ENCODE measurements at places on chromosomes 11 and 22.

- DNase-seq, result no peak
Measured at GRCh38 chr11:112613051-112613972, 347.9 kb upstream of the NCAM1 start.

- DNase-seq, result no peak
Measured at GRCh38 chr22:46998331-46998730, 235.9 kb downstream of the TBC1D22A start.

GRCh38 chr22:37313376-37314314 is 31.3 kb downstream of the CYTH4 start:
- DNase-seq, result no peak

DNA sequence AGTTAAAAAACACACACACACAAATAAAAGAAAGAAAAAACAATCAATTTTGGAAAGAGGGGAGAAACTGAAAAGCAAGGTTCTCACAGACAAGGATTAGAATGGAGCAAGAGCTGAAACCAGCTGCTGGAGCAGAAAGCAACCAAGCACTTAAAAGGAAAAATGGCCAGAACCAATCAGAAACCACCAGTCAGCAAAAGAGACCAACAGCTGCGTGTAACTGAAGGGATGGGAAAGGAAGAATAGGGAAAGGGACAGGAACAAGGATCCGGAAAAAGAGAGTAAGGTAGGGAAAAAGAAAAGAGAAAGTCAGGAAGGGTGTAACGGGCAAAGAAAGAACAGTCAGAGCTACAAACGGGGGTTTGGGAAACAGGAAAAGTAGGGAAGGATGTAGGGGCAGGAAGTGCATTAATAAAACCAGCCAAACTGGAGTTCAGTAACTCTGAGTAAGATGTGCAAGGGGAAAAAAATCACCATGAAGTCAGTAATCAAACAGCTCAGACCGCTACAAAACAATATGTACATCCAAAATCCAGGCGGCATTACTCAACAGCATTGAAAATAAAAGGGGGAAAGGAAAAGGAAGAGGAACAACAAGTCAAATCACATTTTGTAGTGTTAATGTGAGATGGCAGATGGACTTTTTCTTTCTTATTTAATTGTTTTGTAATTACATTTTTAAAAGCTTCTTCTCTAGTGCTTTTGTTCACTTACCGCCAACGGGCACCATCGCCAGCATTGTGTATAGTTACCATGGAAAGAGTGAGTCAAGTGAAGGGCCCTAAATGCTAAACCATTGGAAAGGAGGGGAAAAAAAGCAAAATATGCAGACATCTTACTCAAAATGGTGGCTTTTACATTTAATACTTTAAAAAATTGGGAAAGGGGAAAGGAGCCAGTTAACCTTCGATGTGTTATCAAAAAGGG is 49.2 kb downstream of the APOL5 start:
- DNase-seq, result no peak

- no peak for DNase-seq
Measured at GRCh38 chr11:32136657-32137056, 45.8 kb downstream of the RCN1 start.

GRCh38 chr11:37712251-37712650 is 1114.2 kb upstream of the RAG2 start:
- no peak for DNase-seq

GRCh38 chr11:117423046-117423575 is 95.5 kb downstream of the CEP164 start:
- no peak for DNase-seq

- no peak for DNase-seq
Measured at GRCh38 chr11:70016666-70017367, 61.3 kb upstream of the ANO1 start.

DNA sequence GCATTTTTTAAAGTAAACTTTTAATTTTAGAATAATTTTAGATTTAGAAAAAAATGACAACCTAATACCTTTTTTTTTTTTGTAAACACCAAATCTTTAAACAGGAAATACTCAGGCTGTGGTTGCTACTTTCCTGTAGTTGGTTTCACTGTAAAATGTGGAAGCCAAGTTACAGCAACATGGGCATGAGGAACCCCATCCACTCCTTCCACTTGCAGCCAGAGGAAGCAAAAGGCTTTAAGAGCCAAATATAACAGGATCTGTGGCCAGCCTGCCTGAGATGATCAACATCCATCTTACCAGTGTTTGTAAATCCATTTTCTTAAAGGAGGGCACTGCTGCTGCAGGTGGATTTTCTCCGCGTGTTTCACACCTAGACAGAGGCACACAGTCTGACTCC is 66.2 kb downstream of the TNRC6B start:
- DNase-seq, result no peak

GRCh38 chr11:3091846-3092602 is 34.8 kb upstream of the CARS1 start:
- peak; percentile 48 for DNase-seq

DNA sequence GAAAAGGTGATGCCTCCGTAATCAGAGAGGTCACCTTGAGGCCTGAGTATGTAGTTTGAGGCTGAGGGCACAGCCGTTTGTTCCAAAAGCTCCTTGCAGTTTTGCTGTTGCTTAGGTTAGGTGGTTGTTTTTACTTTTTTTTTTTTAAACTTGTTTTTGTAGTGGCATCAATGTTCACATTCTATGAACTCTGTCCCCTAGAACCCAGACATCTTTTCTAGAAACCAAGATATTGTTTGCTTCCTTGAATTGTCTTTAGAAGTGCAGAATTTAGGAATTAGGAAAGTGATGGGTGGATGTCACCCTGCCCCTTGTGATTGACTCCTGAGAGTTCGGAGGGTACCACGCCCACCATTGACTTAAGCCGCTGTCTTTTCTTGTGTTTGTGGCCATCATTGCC is 35.7 kb upstream of the ETS1 start:
- no peak for DNase-seq

- DNase-seq, result no peak
Measured at GRCh38 chr11:44776551-44777208, 49.9 kb downstream of the TSPAN18 start.

DNA sequence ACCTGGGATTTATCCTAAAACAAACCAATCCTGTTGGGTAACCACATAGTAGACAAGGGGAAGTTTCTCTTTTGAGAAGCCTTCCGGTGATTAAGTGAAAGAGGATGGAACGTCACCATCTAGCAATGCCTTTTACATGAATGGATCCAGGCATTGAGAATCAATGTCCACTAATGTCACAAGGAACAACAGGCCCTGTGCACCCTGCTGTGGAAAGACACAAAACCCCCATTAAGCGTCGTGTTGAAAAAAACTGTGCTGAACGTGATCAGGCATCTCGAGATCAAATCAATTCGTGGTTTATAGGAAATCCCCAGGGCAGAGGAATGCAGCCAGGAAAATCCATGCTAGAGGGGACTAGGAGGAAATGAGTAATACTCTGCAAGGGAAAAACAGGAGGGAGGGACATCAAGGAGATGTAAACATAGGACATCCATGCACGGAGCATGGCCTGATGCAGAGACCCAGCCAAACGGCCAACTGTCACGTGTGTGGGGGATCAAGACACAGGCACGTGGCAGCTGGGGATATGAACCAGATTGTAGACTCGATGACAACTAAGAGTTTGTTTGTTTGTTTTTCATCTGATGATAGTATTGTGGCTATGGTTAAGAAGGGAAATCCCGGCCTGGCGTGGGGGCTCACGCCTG is 38.6 kb upstream of the CARS1 start:
- DNase-seq, result no peak

DNA sequence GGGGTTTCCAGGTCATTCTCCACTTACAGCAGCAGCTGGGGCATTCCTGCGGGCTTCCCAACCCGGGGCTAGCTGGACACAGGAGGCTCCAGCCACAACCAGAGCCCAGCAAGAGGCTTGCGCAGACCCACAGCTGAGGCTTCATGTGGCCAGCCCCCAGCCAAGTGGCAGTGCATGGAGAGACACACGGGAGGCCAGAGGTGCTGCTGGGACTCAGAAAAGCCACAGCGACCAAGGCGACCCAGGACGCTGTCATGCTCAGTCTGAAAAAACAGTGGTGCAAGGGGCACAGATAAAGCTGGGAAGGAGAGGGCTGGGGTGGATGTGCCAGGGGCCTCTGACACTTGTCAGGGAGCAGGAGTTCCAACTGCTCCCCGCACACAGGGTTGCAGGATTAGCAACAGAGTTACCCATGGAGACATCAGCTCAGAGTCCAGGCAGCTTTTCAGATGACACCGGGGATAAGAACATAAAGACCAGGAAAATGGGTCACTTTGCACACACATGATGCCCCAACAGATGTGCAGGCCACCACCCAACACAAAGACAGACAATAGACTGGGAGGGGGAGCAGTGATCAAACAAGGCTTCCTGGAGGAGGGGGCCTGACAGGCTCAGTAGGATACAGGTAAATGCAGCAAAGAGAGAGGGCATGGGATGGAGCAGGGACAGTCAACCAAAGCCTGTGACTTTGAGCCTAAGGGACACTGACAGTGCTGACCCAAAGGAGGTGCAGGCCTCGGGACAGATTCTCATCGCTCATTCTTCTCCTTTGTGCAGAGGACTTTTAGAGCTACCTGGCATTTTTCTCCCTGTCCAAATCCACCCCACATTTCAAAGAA is 6.9 kb upstream of the NEAT1 start:
- no peak for DNase-seq

GRCh38 chr22:49930596-49931412 is 12.4 kb downstream of the CRELD2 start:
- DNase-seq, result no peak

DNA sequence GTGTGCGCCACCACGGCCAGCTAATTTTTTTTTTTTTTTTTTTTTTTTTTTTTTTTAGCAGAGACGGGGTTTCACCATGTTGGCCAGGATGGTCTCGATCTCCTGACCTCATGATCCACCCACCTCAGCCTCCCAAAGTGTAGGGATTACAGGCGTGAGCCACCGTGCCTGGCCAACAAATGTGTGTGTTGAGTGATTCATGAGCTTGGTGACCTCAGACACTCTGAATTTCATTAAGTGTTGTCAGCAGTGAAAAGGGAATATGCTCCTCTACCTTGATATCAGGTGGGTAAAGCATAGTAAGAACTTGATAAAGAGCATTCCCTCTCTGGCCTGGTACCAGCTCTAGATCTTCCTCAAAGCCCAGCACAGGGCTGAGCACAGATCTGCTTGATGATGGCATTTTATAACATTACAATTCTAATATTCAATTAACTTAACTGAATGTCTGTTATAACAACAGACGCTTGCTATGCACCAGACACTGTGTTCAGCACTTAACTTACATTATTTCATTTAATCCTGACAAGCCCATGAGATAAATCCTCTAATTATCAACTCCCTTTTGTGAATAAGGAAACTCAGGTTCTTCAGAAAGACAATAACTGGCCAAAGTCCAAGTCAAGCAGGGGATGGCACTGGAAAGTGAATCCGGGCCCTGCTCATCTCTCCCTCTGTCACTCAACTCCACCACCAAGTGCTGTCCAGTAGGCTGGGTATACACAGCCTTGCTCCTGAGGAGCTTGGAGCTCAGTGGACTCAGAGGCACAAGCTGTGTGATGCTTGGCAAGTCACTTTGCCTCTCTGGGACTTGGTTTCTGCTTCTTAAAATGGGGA is 13.0 kb downstream of the TBC1D10A start:
- no peak for DNase-seq

GRCh38 chr22:24578355-24579257 is 14.3 kb downstream of the LRRC75B start:
- no peak for DNase-seq

GRCh38 chr11:3222003-3222855 is 3.6 kb upstream of the MRGPRG start:
- DNase-seq, result no peak

- no peak for DNase-seq
Measured at GRCh38 chr11:105298630-105299029, 159.1 kb upstream of the CARD18 start.

Measured in stimulated activated CD8-positive, alpha-beta memory T cell treated with anti-CD3 and anti-CD28 coated beads, Interleukin-2, amount 100 ng/mL, for 1 hour (primary cell).